ENCODE measurements at places on chromosomes 4 and X. TPM values are rescaled to one million over a fixed set of nuclear protein-coding genes. Genes with fewer than 3 reads are reported as not detected.

- no peak overlapping the region for H3K4me3 ChIP-seq
- H3K36me3 ChIP-seq, result no peaks in the 10 kb centered on the region
- no peak for DNase-seq
- peaks cover 19% of the 10 kb centered on the region for H3K27me3 ChIP-seq
- H3K4me1 ChIP-seq, result no peaks in the 10 kb centered on the region
Observed at GRCh38 chr4:42144028-42144427, 8.4 kb downstream of the BEND4 start.

- no peaks in the 10 kb centered on the region for H3K27me3 ChIP-seq
- H3K4me1 ChIP-seq, result no peaks in the 10 kb centered on the region
- no peaks in the 10 kb centered on the region for H3K36me3 ChIP-seq
- no peak overlapping the region for H3K4me3 ChIP-seq
- no peak overlapping the region for H3K27ac ChIP-seq
Observed at GRCh38 chr4:135834471-135834870, 1632.9 kb upstream of the PABPC4L start.

GRCh38 chr4:150375025-150375424, 206.9 kb upstream of the MAB21L2 start:
- no peak overlapping the region for H3K4me3 ChIP-seq
- H3K27me3 ChIP-seq, result no peaks in the 10 kb centered on the region
- no peaks in the 10 kb centered on the region for H3K4me1 ChIP-seq
- H3K36me3 ChIP-seq, result no peaks in the 10 kb centered on the region
- no peak for DNase-seq

DNA sequence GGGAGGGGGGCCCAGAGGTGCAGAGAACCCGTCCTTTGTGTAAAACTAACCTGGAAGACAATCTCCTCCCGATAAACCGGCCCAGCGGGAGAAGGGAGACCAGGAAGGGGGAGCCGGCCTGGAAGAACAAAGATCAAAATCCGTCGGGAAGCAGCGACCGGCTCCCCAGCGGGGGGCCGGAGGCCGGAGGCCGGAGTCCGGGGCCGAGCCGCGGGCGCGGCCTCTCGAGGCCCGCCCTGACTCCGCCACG, 552 bp downstream of the ZDHHC9 start:
- no peak for DNase-seq
- no peaks in the 10 kb centered on the region for H3K36me3 ChIP-seq
- no peaks in the 10 kb centered on the region for H3K27me3 ChIP-seq
- H3K4me1 ChIP-seq, result peaks cover 7% of the 10 kb centered on the region

DNA sequence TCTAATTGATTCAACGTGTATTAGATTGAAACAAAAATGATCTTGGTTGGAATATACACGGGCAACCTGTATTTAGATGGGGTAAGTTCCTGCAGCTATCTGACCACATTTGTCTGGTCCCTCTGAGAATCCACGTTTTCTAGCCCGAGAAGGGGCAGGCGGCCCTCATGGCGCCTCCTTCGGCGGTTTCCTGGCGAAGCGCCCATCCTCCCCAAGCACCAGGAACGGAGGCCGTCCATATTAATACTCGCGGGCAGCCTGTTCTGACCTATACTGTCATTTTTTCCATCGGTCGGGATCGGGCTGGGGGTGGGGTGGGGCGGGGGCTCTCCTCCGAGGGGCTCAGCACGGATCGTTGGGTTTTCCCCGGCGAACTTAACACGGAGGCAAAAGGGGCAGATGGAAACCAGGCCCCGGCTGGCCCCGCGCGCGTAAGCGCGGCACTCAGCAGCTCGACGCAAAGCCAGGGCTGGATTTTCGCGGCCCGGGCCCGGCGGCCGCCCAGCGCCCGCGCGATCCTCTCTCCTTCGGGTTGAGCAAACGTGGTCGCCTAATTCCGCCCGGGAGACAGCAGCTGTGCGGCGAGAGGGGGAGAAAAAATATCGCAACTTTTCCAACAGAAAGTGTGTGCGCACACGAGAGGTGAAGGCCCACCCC, 77.2 kb upstream of the BCOR start:
- H3K27me3 ChIP-seq, result no peaks in the 10 kb centered on the region
- no peak for DNase-seq
- H3K36me3 ChIP-seq, result no peaks in the 10 kb centered on the region
- peak overlapping the region; percentile 58 for H3K4me3 ChIP-seq
- H3K27ac ChIP-seq, result peak overlapping the region; percentile 96

S100P gene
- 7.4 TPM for total RNA-seq

HELT gene
- 1.5 TPM for total RNA-seq

GAGE12H gene
- total RNA-seq, result not detected

YY2 gene
- 4.5 TPM for total RNA-seq

HNRNPDL gene
- total RNA-seq, result 128 TPM

UGT2B7 gene
- total RNA-seq, result not detected

Data from suprapubic skin (tissue), 4 donors.